ENCODE measurements at places on chromosomes 3 and 15.

GRCh38 chr3:7292362-7292761 is 431.4 kb downstream of the GRM7 start:
- DNase-seq = no peak

GRCh38 chr3:66507423-66508260 is 6.8 kb upstream of the LRIG1 start:
- no peak for DNase-seq

- no peak for DNase-seq
These were observed 252.8 kb downstream of the CLSTN2 start for GRCh38 chr3:140187656-140188221.

DNA sequence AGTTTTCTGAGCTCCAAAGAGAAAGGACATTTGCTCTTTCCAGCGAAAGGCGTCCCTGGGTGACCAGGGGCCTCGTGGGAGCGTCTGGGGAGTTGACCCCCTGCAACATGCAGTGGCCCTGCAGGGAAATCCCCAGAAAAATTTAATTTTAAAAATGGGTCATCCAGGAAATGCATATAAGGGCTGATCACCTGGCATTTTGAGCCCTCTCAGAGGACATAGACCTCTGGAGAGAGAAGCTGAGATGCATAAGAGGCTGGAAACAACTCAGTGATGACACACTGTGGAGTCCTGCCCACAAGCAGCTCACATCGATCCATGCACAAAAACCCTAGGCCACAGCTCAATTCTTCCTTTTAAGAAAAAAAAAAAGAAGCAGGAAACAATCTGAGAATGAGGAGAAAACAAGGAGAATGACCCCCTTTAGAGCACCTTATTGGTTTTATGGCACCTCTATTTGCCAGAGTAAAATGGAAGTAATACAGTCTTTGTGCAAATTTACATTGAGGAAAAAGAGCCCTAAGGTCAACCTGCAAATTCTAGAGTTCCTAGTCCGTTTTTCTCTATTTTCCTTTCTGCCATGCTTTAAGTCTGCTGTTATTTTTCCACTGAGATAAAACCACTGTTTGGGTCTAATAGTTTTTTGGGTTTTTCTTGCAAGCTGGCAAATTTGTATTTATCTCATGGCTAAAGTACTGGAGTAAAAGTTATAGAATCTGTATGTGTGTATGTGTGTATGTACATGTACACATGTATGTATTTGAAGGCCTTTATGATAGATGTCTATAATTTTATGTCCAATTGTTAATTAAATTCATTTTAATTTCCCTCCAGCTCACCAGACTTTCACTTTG is 6.9 kb upstream of the BDH1 start:
- no peak for DNase-seq

- no peak for DNase-seq
These were observed 33.3 kb downstream of the SLC24A1 start for GRCh38 chr15:65655026-65655425.

DNA sequence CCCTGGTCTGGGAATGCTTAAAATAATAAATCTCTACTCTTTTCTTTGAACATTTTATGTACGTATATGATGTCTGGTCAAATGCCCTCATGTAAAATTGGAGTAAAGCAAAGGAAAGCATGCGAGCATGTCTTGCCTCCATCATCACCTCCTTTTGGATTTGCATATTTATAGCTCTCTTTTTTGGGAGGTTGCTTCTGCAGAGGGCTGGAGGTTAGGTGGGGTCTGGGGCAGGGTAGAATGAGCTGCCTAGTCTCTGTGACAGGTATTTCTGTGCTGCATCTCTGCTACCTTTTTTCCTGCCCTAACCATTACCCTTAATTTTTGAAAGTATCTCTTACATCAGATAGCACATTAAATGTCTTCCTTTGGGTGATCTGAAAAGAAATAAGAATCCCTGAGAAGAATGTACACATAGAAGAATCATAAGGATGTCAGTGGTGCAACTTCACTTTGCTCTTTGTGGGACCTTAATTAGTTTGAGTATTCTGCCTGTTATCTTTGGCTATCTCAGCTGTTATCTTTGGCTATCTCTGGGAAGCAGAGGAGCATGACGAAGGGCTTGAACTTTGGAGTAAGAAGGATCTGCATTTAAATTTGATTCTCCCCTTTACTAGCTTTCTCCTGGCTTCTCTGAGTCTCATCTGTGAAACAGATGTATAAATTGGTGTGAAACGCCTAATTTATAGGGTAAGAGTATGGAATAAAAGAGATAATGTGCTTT is 40.2 kb downstream of the PPM1L start:
- no peak for DNase-seq

DNA sequence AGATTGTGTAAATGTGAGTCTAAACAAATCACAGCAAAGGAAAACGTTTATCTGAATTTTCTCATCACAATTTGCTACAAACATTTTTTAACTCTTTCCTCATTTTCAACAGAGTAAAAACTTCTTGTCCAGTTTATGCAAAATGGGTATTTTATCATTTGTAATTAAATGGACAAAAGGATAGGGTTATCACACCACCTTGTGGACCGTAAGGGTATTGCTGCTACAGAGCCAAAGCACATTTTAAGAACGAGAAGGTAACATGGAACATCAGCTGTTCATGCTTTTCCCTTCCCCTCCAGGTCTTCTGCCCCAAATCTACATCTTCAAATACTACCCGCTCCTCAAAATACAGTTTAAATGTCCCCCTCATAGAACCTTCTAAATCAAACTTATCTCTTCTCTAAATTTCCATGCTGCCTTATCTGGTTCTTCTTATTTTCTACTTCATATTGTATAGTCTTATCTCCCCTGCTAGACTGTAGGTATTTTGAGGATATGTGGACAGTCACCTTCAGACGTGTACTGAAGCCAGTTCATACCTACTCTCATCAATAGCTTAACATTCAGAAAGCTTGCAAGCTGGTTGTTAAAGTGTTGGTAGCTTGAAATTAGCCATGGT is 12.8 kb upstream of the SETMAR start:
- no peak for DNase-seq

GRCh38 chr3:25895031-25895430 is 105.1 kb downstream of the OXSM start:
- no peak for DNase-seq

DNA sequence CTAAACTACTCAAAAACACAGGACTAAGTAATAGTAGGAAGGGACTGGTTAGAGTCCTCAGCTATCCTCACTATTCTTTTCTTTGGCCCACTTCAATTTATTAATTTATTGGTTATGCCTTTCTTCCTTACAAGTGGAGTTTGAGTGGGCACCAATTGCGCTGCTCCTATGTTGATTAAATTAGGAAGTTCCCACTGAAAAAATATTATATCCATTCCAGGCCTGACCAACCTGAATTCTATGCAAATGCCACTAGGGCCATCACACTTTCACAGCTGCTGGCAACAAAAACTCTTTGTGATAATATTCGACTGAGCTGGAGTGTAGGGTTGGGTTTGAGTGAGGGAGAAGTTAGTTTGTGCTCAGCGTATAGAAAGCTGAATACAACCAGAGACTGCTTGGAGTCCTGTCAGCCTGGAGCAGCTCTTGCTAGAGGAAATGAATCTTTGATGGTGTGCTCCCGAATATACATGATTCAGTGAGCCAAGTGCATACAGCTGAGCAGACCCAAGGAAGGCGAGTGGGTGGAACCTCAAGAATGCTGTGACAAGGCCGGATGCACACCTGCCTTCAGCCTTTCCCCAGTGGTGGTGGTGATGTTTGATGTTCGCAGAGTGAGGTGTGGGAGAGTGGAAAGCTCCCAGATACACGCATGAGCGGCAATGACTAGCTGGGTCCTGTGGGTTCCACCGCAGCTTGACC is 1.5 kb downstream of the ARHGEF3 start:
- peak; percentile 80 for DNase-seq

GRCh38 chr15:46652266-46652665 is 1017.4 kb downstream of the SQOR start:
- no peak for DNase-seq

- DNase-seq = no peak
These were observed 120.0 kb downstream of the SSR3 start for GRCh38 chr3:156434921-156435320.

DNA sequence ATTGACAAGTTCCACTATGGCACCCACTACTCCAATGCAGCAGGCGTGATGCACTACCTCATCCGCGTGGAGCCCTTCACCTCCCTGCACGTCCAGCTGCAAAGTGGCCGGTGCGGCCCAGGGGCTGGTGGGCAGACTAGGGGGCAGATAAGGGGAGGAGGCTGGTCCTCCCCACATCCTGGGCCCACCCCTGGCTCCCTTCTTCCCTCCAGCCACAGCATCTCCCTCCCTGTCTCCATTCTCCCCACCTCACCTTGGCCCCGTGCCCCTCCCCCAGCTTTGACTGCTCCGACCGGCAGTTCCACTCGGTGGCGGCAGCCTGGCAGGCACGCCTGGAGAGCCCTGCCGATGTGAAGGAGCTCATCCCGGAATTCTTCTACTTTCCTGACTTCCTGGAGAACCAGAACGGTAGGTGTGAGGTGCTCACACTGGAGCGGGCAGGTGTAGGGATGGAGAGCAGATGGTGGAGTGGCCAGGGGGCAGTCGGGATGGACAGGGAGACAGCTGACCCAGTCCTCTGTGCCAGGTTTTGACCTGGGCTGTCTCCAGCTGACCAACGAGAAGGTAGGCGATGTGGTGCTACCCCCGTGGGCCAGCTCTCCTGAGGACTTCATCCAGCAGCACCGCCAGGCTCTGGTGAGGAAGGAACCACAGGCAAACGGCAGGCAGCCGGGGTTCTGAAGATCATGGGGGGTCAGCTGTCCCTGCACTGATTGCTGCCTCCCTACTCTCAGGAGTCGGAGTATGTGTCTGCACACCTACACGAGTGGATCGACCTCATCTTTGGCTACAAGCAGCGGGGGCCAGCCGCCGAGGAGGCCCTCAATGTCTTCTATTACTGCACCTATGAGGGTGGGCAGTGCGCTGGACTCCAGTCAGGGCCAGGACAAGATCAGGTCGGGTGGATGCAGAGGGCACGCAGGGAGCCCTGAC is 26.0 kb downstream of the NBEAL2 start:
- DNase-seq = no peak

- peak; percentile 44 for DNase-seq
These were observed at the start of gene OCA2 for GRCh38 chr15:28098766-28099554. Gene OCA2 (minus strand): TSS chr15:28099315. CDS start chr15:28081874, 17,441 bp downstream.

DNA sequence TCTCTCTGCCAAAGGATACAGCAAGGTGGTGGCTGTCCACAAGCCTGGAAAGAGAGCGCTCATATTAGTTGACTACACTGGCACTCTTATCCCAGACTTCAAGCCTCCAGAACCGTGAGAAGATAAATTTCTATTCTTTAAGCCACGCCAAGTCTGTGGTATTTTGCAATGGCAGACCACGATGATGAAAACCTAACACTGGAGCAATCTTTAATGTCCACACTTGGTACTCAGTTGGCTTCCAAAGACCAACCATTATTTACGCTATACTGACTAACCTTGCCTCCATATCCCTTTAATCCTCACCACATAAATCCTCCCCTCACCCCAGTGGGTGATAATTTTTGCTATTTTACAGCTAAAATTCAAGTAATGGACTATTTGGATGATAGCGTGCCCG is 16.9 kb upstream of the LACTB start:
- no peak for DNase-seq

DNA sequence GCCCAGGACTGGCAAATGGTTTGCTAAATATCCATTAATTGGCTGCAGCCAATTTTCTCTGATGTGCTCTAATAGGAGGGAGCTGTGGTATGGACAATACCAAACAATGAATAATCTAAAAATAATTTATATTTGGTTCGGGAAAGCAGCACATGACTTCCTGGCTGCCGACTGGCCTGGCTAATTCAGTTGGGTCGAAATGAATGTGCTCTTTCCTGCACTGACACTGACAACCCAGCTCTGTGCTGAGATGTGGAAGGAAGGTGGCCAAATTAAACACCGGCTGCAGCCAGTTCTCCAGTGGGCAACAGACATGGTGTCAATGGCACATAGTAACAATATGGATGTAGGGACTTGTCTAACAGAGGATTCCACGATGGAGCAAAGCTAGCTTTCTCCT is 21.1 kb upstream of the COLQ start:
- no peak for DNase-seq

DNA sequence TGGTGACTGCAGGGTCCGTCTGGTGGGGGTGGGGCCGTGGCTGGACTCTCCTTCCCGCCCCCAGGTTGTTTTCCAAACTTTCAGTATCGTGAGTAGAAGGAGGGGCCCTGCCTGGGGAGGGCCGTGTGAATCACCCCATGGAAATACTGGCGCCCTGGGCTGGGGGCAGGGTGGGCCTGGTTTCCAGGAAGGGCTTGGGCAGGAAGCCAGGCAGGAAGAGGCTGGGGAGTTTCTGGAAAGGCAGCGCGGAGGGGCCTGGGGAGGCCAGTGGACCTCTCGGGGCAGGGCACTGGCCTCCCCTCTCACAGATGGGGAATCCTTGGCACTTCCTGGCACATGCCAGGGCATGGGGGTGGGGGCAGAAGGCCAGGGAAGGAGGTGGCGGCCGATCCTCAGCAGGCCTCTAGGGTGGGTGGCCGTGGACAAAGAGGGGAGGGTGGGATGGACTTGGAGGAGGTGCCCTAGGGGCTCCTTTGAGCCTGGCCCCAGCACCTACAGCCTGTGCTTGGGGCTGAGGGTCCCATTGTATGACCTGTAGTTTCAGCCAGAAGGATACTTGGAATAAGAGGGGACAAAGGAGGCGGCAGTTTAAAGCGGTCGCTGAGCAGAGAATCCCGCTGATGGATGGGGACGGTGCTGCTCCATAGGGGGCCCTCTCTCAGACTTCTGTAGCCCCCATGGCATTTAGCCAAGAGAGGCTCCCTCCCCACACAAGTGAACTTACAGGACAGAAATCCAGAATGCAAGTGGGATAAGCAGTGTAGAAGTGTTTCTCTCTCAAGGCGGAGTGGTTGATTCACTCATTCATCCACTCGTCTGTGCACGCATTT is 56.5 kb upstream of the GATA2 start:
- DNase-seq = no peak

GRCh38 chr3:176431038-176431418 is 766.3 kb downstream of the TBL1XR1 start:
- DNase-seq = no peak

DNA sequence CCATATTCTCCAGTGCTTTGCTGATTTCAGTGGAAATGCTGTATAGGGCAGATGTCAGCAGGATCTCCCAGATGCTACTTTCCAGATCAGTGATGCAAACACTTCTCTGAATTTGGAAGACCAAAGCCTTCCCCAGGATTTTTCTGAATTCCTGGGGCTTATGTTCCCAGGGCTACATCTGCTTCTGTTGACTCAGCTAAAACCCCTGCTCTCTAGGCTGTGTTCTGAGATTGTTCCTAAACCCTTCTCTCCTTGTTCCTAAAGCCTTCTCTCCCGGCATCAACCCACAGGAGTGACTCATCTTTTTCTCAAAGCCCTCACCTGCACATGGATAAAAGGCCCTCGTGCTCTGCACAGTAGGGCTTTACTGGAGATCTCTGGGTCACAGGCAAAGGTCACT is 35.5 kb downstream of the FAH start:
- no peak for DNase-seq

DNA sequence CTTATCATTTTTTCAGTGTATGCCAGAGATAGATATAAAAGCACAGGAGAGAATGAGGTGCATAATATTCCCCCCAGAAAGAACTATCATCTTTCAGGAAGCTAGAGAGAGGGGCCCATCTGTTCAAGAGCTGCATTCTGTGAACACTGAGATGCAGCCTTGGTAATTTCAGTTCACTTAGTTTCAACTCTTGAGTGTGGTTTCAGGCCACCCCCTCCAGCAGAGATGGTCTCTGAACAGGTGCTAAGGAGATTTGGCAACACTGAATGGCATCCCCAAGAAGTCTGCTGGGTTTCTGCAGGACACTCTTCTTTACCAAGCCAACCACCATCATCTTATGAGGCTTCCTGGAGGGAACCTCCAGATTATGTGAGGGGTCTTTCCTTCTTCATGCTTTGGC is 30.4 kb upstream of the LIMD1 start:
- DNase-seq = no peak

Measured in activated CD8-positive, alpha-beta memory T cell treated with anti-CD3 and anti-CD28 coated beads for 4 hours (primary cell).